Diencephalon (tissue), 1 donor: ENCODE measurements at places on chromosomes 7 and 10. TPM values are rescaled to one million over a fixed set of nuclear protein-coding genes. Genes with fewer than 3 reads are reported as not detected.

ARHGAP19 gene
- 13.1 TPM for total RNA-seq

CPSF4 gene
- total RNA-seq = 27.0 TPM

CPN1 gene
- not detected for total RNA-seq

CEP55 gene
- total RNA-seq = 4.6 TPM

ZDHHC4 gene
- 79.1 TPM for total RNA-seq

HELLS gene
- total RNA-seq = 31.8 TPM

GSAP gene
- 9.9 TPM for total RNA-seq

PRF1 gene
- total RNA-seq = 1.2 TPM

CDNF gene
- total RNA-seq = 1.6 TPM

NCAPG2 gene
- 15.9 TPM for total RNA-seq

MKX gene
- total RNA-seq = 3.2 TPM

BMPER gene
- total RNA-seq = 12.2 TPM

INA gene
- total RNA-seq = 223 TPM

TAS2R5 gene
- total RNA-seq = 1.8 TPM

NAT16 gene
- total RNA-seq = 2.1 TPM

ADAM8 gene
- 1.4 TPM for total RNA-seq

PAPOLB gene
- 1.8 TPM for total RNA-seq

PTN gene
- total RNA-seq = 576 TPM

EBF3 gene
- total RNA-seq = 19.6 TPM

FOXP2 gene
- 94.6 TPM for total RNA-seq

LRCH4 gene
- 11.1 TPM for total RNA-seq
